Activated naive CD4-positive, alpha-beta T cell (primary cell): ENCODE measurements at places on chromosomes 13 and 19.

DNA sequence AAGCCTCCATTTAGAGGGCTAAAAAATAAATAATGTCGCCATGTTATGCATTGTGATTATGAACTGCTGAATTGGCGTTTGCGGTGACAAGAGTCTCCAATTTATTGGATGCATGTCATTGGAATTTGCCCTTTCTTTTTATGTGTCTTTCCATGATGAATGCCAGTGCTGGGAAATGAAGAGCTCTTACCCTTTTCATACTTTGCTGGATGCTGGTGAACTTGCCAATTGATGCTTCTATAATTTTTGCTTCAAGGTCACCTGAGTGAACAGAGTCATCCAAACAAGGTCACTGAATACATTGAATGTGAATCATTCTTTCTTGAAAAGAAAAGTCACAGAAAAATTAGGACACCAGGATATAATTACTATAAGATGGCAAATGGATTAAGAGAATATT lies 348.2 kb downstream of the OXGR1 start:
- no peak for DNase-seq

- no peak for DNase-seq
These were observed 12.5 kb downstream of the CEACAM3 start for GRCh38 chr19:41808663-41809566.

- no peak for DNase-seq
These were observed 41.3 kb upstream of the RCBTB2 start for GRCh38 chr13:48574041-48574796.

GRCh38 chr19:14536926-14537692 lies 7.7 kb downstream of the TECR start:
- no peak for DNase-seq

DNA sequence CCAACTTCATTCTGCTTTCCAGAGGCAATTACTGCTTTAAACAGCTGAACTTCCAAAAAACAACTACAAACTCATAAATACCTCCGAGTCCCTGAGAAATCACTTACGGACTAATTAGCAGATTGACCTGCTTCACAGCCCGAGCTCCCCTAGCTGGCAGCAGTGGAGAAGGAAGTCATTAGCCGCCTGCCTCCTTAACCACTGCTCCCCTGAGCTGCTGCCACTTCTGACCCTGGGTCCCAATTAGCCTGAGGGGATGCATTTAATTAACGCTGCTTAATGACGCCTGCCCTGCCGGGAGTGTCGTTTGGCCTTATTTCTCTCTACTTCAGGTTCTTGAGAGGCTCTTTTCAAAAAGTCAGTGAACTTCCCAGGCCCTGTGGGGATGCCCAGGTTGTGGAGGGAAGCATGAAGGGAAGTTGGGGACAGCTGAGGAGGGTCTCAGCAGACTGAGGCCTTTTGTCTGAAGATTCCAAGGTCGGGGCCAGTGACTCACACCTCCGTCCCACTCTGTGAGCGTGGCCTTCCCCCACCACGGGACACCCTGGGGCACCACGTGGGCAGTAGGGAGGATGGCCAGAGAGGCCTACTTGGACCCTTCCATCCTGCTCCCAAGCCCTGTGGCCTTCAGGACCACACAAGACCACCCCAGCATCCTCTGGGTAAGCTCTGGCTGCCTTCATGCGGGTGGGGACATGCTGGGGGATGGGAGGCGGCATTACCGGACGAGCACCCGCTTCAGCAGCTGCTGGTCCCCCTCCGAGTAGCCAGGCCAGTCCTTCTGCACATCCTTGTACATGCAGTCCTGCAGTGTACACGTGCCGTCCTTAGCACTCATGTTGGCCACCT lies 19.8 kb upstream of the ISYNA1 start:
- no peak for DNase-seq

DNA sequence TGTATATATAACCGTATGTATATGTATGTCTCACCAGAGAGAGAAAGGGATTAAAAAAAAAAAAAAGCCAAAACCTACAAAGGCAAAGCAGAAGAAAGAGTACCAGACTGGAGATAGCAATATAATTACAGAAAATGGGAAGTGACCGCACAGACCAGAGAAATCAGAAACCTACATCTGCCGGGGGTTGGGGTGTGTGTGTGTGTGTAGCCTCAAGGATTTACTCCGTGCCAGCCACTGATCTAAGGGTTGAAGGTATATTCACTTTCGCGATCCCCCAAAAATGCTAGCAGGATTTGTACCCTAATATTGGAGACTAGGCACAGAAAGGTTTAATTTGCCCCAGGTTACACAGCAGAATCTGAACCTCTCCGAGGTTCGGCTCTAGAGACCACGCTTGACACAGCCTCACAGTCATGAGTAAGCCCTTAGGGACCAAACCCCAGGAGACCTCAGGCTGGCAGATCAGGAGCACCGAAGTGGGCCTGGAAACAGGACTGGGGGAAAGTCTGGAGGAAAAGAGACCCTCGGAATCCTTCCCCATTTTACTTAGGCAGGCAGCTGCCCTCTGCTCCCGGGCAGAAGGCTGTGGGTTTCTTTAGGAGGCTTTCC lies 14.8 kb downstream of the ARL11 start:
- no peak for DNase-seq

DNA sequence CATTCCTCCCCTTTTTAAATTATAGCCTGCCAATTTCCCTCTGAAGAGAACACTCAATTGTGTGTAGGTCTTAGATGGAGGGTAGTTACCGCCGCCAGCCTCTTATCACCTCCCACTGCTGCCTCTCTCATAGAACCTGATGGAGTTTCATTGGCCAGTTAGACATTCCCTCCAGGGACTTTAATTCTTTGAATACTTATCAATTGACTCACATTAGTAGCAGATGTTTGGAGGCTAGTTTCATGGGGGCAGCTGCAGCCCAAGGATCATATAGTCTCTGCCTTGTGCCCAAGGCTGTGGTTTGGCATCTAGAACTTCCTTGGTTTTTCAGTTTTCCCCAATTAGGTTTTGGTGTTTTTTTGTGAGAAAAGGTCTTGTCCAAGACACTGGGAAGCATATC lies 318.9 kb upstream of the HTR2A start:
- DNase-seq = no peak

- DNase-seq = no peak
These were observed 153.3 kb upstream of the VSTM2B start for GRCh38 chr19:29372461-29372860.

DNA sequence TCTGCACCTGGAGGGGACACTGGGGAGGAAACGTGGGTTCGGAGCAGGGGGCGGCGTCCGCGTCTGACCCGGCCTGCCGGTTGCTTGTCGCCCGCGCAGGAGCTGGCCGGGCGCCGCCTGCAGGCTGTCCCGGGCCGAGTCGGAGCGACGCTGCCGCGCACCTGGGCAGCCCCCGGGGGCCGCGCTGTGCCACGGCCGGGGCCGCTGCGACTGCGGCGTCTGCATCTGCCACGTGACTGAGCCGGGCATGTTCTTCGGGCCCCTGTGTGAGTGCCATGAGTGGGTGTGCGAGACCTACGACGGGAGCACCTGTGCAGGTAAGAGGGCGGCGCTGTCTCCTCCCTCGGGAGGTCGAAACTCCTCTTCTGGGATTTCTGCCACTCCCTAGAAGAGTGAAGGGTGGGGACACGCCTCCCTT lies 1.3 kb downstream of the ITGBL1 start:
- DNase-seq = no peak

- DNase-seq = no peak
These were observed 62.1 kb downstream of the GGACT start for GRCh38 chr13:100526318-100527000.

- DNase-seq = no peak
These were observed 1505.9 kb downstream of the PCDH9 start for GRCh38 chr13:65724226-65724625.

GRCh38 chr13:112719016-112719415 lies 29.2 kb downstream of the ATP11A start:
- DNase-seq = no peak

GRCh38 chr13:50403311-50403710 lies 388.1 kb downstream of the KCNRG start:
- DNase-seq = no peak

- no peak for DNase-seq
These were observed at the start of gene CXCL17 for GRCh38 chr19:42442833-42443232. CXCL17 (minus strand) TSS chr19:42442946; CDS start chr19:42442832, 114 bp downstream.

DNA sequence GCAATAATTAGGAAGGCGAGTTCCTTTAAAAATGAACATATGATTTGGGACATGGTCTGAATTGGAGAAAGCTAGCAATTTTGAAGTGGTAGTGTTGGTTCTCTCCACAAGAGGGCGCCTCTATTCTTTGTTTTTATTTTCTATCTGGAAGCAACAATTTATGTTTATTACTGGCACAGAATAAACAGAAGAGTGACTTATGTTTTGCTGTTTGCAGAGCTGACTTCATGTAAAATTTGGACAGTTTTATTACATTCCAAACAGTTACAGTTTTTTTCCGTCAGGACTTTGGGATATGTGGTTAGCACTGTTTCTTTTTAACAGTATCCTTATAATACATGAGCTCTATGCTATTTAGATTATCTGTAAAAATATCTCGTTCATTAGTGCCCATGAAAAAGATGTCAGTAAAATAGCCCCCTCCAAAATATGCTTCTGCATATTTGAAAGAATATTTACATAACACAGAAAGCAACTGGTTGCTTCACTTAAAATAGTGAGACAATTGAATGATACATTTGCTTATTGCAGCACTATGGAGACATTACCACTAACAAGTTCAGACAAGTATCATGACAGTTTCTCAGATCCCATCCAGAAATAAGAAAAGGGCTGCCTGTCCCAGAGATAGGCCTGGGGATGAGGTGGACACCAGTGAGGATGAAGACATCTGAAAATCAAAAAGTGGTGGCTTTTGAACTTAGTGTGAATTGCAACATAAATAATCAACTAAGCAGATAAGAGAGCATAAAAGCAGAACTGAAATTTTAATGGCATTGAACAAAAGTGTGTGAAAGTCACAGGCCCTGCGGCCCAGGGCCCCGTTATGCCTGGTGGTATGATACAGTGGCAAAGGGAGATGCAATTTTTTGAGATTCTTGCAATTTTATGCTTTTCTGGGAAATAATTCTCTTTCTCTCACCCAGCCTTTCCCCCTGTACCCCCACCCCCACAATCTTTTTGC lies 32.3 kb upstream of the FGF9 start:
- DNase-seq = peak; percentile 1

DNA sequence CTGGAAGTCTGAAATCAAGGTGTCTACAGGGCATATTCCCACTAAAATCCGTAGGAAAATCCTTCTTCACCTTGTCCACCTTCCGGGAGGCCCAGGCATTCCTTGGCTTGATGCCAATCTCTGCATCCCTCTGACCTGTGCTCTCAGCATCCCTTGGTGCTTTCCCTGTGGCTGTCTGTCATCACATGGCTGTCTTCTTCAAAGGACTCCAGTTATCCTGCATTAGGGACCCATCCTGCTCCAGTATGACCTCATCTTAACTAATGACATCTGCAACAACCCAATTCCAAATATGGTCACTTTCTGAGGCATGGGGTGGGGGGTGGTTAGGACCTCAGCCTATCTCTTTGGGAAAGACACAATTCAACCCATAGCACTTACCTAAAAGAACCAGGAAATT lies 423.8 kb downstream of the IRS2 start:
- no peak for DNase-seq
